ENCODE measurements at places on chromosomes 3 and 15.
A peak's percentile ranks its signal among the peaks of the same experiment; 100 is the strongest.

- no peak for DNase-seq
- no peak overlapping the region for H3K4me3 ChIP-seq
- no peaks in the 10 kb centered on the region for H3K27me3 ChIP-seq
- no peaks in the 10 kb centered on the region for H3K36me3 ChIP-seq
- H3K4me1 ChIP-seq = no peaks in the 10 kb centered on the region
These were observed 42.8 kb upstream of the ROBO1 start for GRCh38 chr3:79810581-79810980.

DNA sequence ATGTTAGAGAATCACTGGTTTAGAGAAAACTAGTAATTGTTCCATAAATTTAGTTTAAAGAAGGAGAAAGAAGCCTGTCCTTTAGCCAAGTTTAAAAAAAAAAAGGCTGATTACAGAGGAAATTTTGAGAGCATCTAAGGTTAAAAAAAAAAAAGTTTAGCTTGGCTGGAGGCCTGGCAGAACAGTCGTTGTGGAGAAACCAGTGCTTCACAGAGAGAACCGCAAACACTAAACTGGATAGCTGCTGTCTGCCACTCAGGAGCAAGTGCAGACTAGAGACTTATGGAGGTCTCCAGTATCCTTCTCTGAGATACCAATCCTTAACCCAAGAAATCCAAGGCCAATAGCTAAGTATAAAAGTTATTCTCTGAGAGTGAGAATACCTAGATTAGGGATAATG, 84.8 kb upstream of the ANKRD28 start:
- H3K4me1 ChIP-seq = no peaks in the 10 kb centered on the region
- no peak for DNase-seq
- no peak overlapping the region for H3K4me3 ChIP-seq
- no peak overlapping the region for H3K27ac ChIP-seq
- H3K36me3 ChIP-seq = no peaks in the 10 kb centered on the region

DNA sequence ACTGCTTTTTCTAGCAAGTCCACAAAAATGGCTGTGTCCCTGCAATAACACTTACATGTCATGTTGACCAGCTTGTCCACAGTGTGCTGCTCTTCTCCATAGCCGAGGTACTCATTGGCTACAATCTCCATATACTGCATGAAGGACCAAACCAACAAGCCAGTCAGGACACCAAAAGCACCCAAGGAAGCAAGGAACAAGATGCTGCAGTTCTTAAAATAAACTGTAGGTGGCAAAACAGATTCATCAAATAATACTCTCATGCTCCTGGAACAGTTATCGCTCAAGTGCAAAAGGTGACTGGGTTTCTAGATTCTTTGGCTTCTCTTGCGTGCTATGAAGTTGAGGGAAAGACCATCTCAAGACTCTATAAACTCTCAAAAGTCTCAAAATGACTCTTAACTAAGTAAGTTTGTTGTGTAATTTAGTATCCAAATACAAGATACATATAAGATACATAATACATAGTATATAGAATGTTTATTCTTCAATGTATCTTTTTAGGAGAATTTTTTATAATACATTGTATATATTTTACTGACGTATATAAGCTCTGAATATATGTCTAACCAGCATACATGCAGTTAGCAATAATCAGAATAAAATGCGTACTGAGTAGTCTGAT, 57.0 kb downstream of the NEK10 start:
- H3K36me3 ChIP-seq = no peaks in the 10 kb centered on the region
- peaks cover 3% of the 10 kb centered on the region for H3K4me1 ChIP-seq
- H3K27me3 ChIP-seq = no peaks in the 10 kb centered on the region
- H3K4me3 ChIP-seq = no peak overlapping the region
- H3K27ac ChIP-seq = no peak overlapping the region

GRCh38 chr3:148970271-148970670, 21.1 kb upstream of the GYG1 start:
- no peak overlapping the region for H3K27ac ChIP-seq
- no peak for DNase-seq
- peaks cover 3% of the 10 kb centered on the region for H3K4me1 ChIP-seq
- no peaks in the 10 kb centered on the region for H3K36me3 ChIP-seq

DNA sequence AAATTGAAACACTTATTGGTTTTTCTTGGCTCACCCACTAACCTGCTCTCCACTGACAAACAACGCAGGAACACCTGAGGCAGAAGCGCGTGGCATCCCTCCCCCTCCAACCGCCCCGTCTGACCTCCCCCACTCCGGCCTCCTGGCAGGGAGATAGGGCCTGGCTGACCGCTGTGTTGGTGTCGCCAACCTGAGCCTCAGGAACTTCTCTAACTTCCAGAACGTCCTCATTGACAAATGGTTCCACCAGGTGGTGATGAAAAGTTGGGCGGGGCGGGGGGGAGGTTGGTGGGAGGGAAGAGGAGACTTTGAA, 22.8 kb downstream of the IL17RD start:
- H3K4me1 ChIP-seq = no peaks in the 10 kb centered on the region
- no peak overlapping the region for H3K4me3 ChIP-seq
- H3K27me3 ChIP-seq = peaks cover 8% of the 10 kb centered on the region
- no peaks in the 10 kb centered on the region for H3K36me3 ChIP-seq

- H3K27me3 ChIP-seq = no peaks in the 10 kb centered on the region
- H3K27ac ChIP-seq = no peak overlapping the region
- no peaks in the 10 kb centered on the region for H3K36me3 ChIP-seq
- H3K4me3 ChIP-seq = no peak overlapping the region
- DNase-seq = peak; percentile 36
- 0 out of 2 replicates have a peak, but pooled peaks cover 2% of the 10 kb centered on the region for H3K4me1 ChIP-seq
These were observed 27.5 kb upstream of the NDUFB4 start for GRCh38 chr3:120568598-120568997.

DNA sequence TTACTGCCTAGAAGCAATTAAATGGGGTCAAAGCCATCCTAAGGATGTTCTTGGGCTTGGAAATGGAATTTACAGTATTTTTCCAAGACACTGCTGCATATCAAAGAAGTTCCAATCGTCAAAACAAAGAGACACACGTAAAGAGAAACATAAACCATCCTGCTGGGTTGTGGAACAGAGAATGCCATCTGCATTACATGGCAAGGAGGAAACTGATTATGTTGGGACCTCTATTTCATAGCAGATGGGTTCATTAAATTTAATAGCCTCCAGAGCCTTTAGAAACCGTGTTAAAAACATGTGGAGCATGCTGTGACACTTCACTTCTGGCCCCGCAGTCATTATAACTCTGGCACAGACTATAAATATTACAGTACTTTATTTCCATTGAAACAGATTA, 154.6 kb downstream of the LRTM1 start:
- H3K4me3 ChIP-seq = no peak overlapping the region
- no peaks in the 10 kb centered on the region for H3K4me1 ChIP-seq
- no peaks in the 10 kb centered on the region for H3K36me3 ChIP-seq
- DNase-seq = no peak
- H3K27me3 ChIP-seq = peaks cover 12% of the 10 kb centered on the region
- H3K27ac ChIP-seq = no peak overlapping the region

- no peaks in the 10 kb centered on the region for H3K4me1 ChIP-seq
- H3K4me3 ChIP-seq = no peak overlapping the region
- no peak overlapping the region for H3K27ac ChIP-seq
- no peaks in the 10 kb centered on the region for H3K36me3 ChIP-seq
- no peaks in the 10 kb centered on the region for H3K27me3 ChIP-seq
These were observed 94.5 kb upstream of the ADAMTSL3 start for GRCh38 chr15:83559310-83559966.

DNA sequence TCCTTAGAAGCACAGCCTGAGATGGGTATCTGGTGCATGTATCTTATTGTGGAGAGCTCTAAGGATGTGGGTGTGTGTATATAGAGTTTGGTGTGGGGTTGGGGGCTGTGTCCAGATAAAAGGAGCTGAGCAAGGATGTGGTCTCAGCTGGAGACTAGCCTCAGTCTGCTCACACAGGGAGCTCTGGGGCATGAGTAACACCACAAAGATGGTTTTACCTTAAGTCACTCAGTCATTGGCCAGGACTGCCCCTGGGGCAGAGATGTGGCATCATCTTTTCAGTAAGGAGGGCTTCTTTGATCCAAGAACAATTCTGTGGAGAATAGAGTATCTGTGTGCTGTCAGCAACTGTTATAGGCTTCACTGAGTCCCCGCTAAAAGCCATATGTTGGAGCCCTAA, 163.4 kb upstream of the NUDT16 start:
- no peak overlapping the region for H3K27ac ChIP-seq
- H3K4me3 ChIP-seq = no peak overlapping the region
- peak; percentile 8 for DNase-seq
- H3K4me1 ChIP-seq = 0 out of 2 replicates have a peak, but pooled peaks cover 2% of the 10 kb centered on the region
- H3K36me3 ChIP-seq = no peaks in the 10 kb centered on the region

- no peaks in the 10 kb centered on the region for H3K4me1 ChIP-seq
- H3K4me3 ChIP-seq = no peak overlapping the region
- H3K27ac ChIP-seq = no peak overlapping the region
- H3K36me3 ChIP-seq = no peaks in the 10 kb centered on the region
- peak; percentile 2 for DNase-seq
These were observed 596.7 kb downstream of the FGF12 start for GRCh38 chr3:192130534-192131132.

DNA sequence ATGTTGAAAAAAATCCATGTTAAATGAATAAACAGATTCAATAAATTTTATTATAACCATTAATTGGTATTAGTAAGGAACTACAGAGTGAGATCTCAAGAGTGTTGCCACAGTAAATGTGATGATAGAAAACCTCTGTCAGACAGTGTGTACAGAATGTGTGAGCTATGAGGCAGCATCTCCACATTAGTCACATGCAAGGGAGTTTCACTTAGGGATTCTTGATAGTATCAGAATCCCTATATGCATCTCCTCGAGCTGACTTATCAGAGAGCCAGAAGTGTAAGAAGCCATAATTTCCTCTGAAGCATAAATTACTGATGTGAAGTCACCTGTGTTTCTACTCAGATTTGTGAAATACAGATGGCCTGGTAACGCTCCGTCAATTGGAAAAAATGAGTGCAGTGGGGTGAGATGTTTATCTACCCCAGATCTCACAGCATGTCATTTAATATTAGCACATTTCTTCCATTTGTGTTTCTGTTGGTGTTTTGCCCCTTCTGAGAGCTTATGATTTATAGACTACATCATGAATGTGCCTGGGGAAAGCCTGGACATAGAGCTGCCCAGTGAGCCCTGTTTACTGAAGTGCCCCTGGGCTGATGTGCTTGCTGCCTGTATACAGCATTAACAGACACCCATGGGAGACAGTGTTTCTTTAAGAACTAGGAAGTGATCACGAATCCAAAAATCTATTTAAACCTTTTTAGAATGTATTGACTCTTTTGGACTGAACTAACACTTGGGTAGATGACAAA, 262.4 kb downstream of the CPNE4 start:
- no peak overlapping the region for H3K4me3 ChIP-seq
- H3K36me3 ChIP-seq = no peaks in the 10 kb centered on the region
- no peak overlapping the region for H3K27ac ChIP-seq
- no peak for DNase-seq
- no peaks in the 10 kb centered on the region for H3K27me3 ChIP-seq

DNA sequence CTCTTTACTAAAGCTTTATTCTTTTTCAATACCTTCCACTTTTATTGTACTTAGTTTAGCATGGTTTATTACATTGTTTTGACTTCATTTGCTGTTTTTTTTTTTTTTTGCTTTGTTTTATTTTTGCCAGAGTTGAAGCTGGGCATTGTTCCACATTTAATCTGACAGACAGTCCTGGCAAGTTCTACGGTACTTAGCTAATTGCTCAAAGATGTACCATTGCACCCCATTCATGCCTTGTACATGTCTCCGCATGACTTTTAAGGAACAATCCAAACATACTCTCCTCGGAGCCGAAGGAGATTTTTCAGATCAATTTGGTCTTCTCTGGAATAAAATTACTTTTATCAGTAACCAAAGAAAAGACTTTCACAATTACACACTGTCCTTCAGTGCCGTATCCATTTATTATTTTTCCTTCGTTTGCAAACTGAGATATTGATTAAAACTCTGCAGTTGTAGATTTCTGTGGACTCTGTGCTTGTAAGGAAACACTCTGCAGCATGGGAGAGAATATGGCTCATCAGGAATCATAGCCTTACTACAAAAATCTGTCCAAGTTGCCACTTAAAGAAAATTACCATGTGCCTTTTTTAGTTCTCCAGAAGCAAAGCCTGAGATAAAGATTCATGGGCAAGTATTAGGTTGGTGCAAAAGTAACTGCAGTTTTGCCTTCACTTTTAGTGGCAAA, 952.0 kb downstream of the AGBL1 start:
- no peak overlapping the region for H3K4me3 ChIP-seq
- no peaks in the 10 kb centered on the region for H3K27me3 ChIP-seq
- no peaks in the 10 kb centered on the region for H3K36me3 ChIP-seq

DNA sequence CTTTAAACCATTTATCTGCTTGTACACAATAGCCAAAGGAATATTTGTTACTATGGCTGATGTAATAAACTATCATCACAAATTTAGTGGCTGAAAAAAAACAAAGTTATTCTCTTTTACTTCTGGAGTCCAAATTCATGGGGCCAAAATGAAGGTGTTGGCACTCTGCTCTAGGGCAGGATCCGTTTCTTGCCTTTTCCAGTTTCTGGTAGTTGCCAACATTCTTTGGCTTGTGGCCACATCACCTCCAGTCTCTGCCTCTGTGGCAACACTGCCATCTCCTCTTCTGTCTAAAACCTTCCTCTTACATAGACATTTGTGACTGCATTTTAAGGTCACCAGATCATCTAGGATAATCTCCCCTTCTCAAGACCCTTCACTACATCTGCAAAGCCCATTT, 27.3 kb downstream of the NIT2 start:
- no peak overlapping the region for H3K4me3 ChIP-seq
- no peaks in the 10 kb centered on the region for H3K4me1 ChIP-seq
- no peak overlapping the region for H3K27ac ChIP-seq
- no peaks in the 10 kb centered on the region for H3K27me3 ChIP-seq
- H3K36me3 ChIP-seq = peaks cover 28% of the 10 kb centered on the region

DNA sequence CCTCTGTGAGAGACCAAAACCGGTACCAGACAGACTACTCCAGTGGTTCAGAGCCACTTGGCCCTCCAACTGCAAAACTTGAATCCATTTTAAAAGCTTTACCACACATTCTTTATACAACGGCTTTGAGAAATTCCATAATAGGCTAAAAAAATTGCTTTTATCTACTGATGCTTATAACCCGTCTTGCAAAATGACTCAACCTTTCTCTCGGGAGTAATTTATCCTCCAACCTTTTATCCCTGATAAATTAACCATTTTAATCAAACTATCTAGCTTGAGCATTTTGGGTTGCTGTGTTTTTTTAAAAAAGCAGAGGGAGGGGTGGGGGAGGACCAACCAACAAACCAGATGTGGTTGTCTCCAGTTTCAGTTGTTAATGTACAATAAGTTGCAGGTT, 275.7 kb upstream of the LRTM1 start:
- no peaks in the 10 kb centered on the region for H3K27me3 ChIP-seq
- peaks cover 29% of the 10 kb centered on the region for H3K4me1 ChIP-seq
- no peaks in the 10 kb centered on the region for H3K36me3 ChIP-seq
- H3K4me3 ChIP-seq = no peak overlapping the region
- H3K27ac ChIP-seq = peak overlapping the region; percentile 81

GRCh38 chr15:44035781-44036699, 159.0 kb downstream of the FRMD5 start:
- peaks cover 6% of the 10 kb centered on the region for H3K4me1 ChIP-seq
- H3K27ac ChIP-seq = no peak overlapping the region
- no peak overlapping the region for H3K4me3 ChIP-seq

Measured in IMR-90 (cell line).